Thymus (tissue), 14 donors: ENCODE measurements at places on chromosomes 7 and 10.

- DNase-seq, result no peak
Observed at GRCh38 chr7:159197066-159197975, 52.7 kb upstream of the VIPR2 start.

- DNase-seq, result peak; percentile 2
Observed at GRCh38 chr7:97064972-97065587, 40.4 kb upstream of the DLX5 start.

- no peak for DNase-seq
Observed at GRCh38 chr10:110163192-110163773, 44.1 kb upstream of the MXI1 start.

- DNase-seq, result no peak
Observed at GRCh38 chr10:48467669-48468068, 137.2 kb downstream of the ARHGAP22 start.

DNA sequence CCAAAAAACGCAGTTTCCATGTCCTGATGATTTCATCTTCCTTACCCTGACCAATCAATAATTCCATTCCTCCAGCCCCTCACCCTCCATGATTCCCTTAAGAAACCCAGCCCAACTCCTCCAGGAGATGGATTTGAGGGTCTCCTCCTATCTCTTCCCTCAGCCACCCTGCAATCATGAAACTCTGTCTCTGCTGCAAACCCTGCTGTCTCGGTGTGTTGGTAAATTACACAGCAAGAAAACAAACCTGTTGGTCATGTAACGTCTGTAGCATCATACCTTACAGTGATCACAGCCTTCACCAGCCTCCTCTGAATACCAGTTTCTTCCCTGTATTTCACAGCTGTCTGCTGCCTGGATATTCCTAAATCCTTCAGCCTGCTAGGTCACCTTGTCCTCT, 300.7 kb upstream of the NEBL start:
- DNase-seq, result no peak

- no peak for DNase-seq
Observed at GRCh38 chr10:74983383-74983782, 128.1 kb upstream of the SAMD8 start.

DNA sequence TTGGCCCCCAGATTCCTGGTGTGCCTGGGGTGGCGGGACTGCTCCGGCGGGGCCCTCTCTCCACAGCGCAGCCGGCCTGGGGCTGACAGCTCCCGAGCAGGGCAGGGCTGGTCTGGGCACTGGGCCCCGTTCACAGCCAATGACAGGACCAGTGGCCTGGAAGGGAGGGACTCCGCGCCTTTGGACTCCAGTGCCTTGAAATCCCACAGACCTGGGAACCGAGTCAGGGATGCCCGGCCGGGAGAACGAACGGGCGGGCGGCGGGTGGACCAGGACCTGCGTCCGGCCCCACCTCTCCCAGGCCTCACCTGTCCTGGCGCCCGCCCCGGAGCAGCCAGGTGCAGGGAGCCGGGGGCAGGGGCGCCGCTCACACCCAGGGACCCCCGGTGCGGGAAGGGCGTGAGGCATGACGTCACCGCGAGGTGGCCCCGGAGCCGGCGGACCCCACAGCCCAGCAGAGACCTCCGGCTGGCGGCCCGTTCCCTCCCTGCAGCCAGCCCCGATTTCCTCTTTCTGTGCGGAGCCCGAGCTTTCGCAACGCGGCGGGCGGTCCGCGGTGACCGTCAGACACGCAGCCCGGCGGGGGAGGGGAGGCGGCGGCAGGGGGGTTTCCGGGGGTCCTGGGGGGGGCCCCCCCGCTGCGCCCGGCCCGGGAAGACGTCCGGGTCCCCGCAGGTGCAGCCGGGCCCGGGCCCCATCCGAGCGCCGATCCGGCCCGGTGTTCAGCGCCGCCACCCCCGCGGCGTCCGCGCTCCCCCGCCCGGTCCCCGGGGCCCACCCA, 743 bp downstream of the ADAP1 start:
- no peak for DNase-seq

GRCh38 chr7:96789914-96790313, 80.3 kb upstream of the SEM1 start:
- DNase-seq, result no peak
